ENCODE measurements at places on chromosomes 2 and 18.
A peak's percentile ranks its signal among the peaks of the same experiment; 100 is the strongest.

GRCh38 chr2:47359375-47359868, 43.5 kb upstream of the MSH2 start:
- no peak for DNase-seq

- DNase-seq: no peak
Measured at GRCh38 chr2:109707281-109708147, 86.6 kb upstream of the RGPD5 start.

DNA sequence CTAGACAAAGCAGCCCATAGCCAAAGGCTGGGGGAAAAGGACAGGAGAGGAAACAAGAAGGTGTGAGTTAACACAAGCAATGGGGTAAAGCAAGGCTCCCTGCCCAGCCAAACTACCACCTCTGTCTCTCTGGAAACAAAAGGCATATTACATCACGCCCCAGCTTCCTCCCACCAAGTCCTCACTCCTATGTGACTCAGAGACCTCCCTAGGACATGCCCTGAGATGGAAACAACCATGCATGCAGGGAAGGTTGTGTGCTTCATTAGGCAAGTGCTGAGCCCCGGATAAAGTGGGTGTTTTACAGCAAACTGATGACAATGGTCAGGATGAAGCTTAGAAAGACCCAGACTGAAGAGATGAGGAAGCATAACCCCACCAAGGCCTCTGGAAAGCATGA, 9.0 kb upstream of the ATRAID start:
- DNase-seq: peak; percentile 54

DNA sequence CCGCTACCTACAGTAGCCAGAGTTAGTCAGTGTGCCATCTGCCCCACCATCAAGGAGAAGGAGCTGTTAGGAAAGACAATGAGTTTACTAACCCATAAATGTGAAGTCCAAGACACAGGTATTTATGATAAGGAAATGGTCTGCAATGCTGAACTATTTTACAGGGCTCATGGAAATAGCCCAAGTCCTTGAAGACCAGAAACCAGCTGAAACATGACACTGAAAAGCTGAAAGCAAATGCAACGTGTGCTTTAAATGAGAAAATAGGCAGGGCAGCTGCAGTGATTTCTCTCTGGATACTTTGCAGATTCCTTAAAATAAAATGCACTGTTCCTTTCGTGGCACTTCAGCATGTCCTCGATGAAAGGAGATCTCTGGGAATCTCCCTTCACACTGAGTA, 256.4 kb upstream of the TCF4 start:
- no peak for DNase-seq

- no peak for DNase-seq
Measured at GRCh38 chr2:27952070-27952469, 61.5 kb downstream of the BABAM2 start.

DNA sequence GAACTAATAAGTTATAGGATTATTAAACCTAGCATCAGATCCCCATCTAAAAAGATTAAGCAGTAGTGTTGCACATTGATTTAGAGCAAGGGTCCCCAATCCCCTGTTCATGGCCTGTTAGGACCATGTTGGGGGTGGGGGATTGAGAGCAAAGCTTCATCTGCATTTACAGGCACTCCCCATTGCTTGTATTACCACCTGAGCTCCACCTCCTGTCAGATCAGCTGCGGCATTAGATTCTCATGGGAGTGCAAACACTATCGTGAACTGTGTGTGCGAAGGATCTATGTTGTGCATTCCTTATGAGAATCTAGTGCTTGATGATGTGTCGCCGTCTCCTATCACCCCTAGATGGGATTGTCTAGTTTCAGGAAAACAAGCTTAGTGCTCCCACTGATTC, 18.4 kb upstream of the PSD4 start:
- no peak for DNase-seq

- peak; percentile 23 for DNase-seq
Measured at GRCh38 chr2:101692041-101692440, 5.5 kb upstream of the MAP4K4 start.

DNA sequence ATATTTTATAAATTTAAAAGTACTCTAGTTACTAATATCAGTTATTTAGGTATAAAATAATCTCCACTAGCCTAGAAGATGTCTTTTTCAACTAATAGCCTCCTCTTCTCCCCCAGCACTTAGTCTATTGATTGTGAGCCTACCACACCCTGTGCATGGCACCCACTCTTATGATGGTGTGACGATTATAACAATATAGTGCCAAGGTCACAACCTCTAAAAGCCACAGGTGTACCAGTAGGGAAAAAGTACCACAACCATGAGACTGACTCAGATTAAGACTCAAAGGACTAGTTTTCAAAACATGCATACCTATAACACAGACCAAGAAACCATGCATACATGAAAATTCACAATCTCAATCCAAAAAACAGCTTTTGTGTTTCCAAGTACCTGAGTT, 27.6 kb downstream of the THADA start:
- DNase-seq: no peak
